ENCODE measurements at places on chromosomes 1 and 21.

DNA sequence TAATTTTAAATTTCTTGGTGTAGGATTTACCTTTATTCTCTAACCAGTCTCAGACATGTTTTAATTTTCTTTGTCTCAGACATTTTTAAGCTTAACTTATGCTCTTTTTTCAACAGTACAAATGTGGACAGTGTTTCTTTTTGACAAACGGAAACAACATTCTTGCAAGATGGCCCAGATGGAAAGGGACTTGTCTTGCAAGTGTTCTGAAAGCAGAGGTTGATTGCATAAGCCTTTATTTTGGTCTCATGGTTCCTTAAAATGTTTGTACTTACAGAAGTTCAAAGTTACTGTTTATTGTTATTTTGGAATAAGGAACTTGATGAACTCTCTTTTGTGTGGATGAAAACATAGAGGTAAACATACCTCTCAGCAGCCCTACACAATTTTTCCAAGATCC lies 22.9 kb downstream of the SMAP2 start:
- DNase-seq = no peak

DNA sequence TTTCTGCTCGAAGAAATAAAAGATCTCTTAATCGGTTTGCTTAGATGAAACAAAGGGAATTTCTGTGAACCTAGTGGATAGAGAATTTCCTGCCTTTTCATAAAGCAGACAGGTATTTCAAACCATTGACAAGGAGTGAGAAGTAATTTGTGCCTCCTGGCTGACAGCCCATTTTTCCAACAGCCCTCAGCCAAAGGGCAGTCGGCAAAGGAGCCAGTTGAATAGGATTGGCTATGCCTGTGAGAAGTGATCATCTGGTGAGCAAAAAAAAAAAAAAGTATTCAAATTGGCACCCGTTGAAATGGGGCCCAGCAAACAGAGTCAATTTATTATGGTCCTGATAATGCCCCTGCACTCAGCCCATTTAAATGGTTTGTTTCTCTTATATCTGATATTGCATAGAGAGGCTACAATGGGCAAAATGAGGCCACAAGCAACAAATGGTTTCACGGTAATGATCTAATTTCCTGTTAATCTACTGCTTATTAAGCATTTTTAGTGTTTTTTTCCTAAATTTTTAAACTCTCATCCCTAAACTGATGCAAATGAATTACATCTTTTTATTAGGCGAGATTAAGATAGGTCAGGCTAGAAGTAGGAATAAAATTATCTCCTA lies 477.5 kb downstream of the NUF2 start:
- DNase-seq = no peak

GRCh38 chr1:244655186-244655585 lies 2.3 kb downstream of the DESI2 start:
- no peak for DNase-seq

- DNase-seq = no peak
Measured at GRCh38 chr1:47418681-47419325, 2.7 kb downstream of the FOXE3 start.

DNA sequence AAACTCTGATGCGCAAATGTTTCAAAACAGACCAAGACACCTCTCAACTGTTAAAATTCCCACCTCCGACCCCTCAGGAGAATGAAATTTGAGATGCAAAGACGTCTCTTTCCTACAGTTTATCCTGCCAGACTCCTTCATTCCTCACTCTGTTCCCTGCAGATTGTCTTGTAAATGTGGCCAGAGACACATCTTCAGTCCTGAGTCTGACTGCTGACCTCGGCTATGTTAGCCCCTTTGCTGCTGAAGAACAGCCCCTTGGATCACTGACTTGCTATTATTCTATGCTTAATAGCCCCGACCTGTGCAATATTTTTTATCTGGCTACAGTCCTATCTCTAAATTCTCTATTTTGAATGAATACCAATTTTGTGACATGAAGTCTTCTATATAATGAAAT lies 16.6 kb upstream of the ESRRG start:
- DNase-seq = no peak

DNA sequence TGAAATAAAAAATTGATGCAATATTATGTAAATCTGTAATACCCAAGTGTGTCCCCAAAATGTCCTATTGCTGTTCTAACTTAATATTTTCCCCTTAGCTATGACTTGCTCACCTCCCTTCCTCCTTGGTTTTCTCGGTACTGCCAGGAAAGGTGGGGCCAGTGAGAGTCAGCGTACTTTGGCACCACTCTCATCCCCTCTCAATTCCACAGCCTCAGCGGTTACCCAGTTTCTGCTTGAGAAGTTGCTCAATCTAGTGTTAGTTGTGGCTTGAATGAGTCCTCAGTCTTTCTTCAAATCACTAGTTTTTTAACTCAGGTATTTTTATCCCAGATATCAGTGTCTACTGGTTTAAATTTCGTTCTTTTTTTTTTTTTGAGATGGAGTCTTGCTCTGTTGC lies 32.3 kb downstream of the BCAS2 start:
- no peak for DNase-seq

DNA sequence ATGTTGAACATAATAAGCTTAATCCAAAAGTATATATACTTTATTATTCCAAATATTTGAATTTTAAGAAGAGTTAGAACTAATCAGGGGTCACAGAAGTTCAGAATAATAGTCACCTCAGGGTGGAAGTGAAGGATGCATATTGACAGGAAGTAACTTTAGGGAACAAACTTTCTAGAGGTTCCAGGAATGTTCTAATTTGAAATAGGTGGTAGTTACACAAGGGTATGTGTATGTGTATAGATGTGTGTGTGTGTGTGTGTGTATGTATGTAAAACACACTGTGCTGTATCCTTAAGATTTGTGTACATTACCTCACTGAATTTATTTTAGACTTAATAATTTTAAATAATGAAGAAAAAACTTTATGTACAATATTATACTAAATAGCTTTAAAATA lies 110.4 kb downstream of the ACBD6 start:
- no peak for DNase-seq

GRCh38 chr21:29194847-29195246 lies 64.4 kb downstream of the MAP3K7CL start:
- DNase-seq = no peak

DNA sequence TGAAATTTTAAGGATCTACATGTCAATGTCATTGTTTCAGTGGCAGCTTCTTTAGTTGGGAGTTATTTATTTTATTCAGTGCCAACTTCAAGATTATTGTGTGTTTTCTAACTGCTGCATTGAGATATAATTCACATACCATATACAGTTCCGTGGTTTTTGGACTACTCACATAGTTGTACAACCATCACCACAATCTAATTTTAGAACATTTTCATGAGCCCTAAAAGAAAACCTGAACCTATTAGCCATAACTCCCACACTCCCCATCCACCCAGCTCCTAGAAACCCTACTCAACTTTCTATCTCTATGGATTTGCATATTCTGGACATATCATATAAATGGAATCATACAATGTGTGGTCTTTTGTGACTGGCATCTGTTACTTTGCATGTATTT lies 220.0 kb downstream of the LRRC40 start:
- no peak for DNase-seq

All from thoracic aorta (tissue), 2 donors.